Right renal pelvis (tissue), 4 donors: ENCODE measurements at places on chromosomes 13 and 19.

DNA sequence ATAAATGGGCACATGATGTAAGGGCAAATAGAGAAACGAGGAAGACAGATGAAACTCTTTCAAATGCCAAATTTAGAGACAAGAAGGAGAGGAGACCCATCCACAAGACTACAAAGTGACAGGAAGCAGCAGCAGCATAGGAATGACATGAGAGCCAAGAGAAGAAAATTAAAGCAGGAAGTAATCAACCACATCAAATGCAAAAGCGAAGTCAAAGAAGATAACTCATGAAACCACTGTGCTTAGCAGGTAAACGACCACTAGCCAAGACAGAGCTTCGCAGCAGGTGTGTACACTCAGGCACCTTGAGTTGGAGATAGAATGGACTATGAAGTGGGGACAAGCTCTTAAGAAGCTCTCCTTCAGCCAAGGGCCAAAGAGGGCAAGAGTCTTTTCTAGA lies 64.1 kb downstream of the KLF12 start:
- DNase-seq, result no peak

DNA sequence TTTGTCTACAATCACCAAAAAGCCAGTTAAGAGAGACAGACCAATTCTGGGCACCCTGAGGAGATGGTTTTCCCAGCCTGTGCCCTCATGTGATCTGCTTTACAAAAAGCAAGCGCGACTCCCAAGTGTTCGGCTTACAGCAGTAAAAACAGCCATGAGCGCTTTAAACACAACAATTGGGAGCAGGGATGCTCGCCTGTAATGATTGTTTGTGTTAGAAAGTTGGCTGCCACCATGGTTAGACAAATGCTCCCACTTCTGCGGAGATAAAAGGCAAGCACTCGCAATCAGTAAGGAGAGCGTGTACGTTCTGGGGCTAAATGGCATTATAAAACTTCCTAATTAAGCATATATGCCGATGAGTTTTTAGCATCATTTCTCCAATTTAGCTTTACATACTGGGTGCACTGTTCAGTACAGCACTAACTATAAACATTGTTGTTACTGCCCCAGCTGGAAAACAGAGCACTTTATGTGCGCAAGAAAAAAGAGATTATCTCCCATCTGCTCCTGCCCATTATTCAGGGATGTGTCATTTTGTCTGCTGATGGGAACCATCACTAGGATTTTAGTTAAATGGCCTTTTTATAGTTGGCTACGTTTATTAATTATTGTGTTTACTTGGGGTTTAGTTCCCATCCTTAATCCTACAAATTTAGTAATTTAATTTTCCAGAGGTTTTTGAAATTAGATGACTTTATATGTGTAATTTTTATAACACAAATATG lies 309.3 kb upstream of the MAB21L1 start:
- no peak for DNase-seq

DNA sequence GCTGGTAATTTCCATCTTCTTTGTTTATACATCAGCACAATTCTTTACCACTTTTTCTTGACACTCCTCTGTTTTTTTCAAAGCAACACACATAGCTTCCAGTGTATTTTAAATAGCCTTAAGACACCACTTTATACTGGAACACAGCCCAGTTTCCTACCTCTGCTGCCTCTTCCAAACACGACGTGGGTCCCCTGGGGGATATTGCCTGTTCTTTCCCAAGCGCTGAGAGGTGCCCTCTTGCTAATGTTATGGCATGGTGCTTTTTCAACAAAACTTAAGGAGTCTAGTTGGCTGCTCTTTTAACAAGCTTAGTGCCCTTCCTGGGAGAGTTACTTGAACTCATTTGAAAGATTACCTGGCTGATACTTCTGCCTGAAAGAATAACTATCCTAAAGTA lies 112.7 kb downstream of the OLFM4 start:
- no peak for DNase-seq

- DNase-seq, result no peak
Observed at GRCh38 chr13:53281677-53282076, 253.1 kb downstream of the OLFM4 start.

- no peak for DNase-seq
Observed at GRCh38 chr19:55173714-55174409, 6.2 kb downstream of the SYT5 start.
